ENCODE measurements at places on chromosomes 13 and 19.

DNA sequence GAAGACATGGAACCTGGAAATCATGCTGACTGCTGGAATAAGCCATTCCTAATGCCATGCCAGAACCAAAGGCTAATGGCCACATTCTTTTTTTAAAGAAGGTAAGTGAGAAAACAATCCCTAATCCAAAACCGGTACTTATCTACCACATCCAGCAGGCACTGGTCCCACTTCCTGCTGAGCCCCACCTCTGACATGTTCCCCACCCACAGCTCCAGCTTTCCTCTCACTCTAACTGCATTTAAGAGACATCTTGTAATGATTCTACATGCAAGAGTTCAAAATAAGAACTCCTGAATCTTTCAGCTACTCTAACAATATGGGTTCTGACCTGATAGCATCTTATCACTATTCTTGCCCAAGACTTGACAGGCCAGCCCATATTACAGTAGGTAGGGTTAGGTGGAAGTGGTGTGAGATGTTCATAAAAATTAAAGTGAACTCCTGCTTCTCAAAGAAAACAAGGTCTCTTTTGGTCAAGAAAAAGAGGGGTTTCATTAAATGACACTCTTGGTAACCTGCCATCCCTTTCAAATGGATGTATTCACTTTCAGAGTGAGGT, 41.9 kb downstream of the N4BP2L2 start:
- DNase-seq: no peak
- H3K27me3 ChIP-seq: no peaks in the 10 kb centered on the region
- no peaks in the 10 kb centered on the region for H3K4me1 ChIP-seq
- no peak overlapping the region for H3K4me3 ChIP-seq

DNA sequence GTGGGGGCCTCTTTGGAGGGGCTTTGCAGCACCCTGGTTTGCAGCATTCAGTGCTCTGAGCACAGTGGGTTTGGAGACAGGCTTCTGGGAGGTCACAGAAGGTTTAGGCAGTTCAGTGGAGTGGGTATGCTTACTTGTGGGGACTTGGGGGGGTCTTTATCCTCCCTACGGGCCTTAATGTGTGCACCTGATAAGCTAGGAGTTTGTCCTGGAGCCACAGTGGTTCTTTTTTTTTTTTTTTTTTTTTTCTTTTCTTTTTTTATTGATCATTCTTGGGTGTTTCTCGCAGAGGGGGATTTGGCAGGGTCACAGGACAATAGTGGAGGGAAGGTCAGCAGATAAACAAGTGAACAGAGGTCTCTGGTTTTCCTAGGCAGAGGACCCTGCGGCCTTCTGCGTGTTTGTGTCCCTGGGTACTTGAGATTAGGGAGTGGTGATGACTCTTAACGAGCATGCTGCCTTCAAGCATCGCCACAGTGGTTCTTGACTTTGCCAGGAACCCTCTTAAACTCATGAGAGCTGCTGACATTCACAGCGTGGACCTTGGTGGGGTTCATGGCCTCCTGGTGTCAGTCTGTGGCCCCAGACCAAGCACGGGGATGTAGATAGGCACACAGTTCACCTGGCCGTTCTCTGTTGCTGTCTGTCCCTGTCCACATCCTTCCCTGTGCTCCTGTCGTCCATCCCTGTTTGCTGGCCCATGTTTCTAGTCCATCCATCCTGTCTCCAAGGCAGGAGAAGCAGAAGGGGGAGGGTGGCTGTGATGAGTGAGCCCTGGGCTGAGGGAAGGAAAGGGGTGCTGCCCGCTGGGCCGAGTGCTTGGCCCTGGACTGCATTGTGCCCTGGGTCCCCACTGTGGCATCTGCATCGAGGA, 2.7 kb downstream of the EGLN2 start:
- no peak for DNase-seq
- no peaks in the 10 kb centered on the region for H3K27me3 ChIP-seq
- peaks cover 2% of the 10 kb centered on the region for H3K36me3 ChIP-seq
- peak overlapping the region; percentile 65 for H3K4me3 ChIP-seq
- peak overlapping the region; percentile 44 for H3K27ac ChIP-seq
- H3K4me1 ChIP-seq: peaks cover 51% of the 10 kb centered on the region

DNA sequence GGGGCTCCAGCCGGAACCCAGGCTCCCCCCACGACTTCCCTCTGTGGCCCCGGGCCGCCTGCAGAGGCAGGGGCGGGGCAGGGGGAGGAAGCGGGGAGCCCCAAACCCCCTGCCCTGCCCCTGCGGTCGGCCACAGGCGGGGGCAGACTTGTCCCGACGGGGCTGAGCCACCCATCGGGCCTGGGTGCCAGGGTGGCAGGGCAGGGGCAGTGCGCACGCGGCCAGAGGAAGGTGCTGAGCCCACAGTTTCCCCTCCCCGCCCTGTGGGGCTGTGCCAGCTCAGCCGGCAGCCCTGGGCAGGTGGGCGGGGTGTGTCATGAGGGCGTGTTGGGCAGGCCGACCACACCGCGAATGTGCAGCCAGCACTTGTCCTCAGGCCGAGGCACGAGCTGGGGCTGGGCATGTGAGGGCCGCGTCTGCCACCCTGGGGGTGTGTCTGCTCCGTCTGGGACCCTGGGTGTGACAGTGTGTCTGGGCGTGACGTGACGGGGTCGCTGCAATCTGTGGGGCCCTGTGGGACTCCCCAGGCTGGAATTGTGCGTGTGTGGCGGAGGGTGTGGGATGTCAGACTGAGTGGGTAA, 17.7 kb downstream of the CCDC97 start:
- H3K27me3 ChIP-seq: no peaks in the 10 kb centered on the region
- peaks cover 43% of the 10 kb centered on the region for H3K4me1 ChIP-seq
- H3K27ac ChIP-seq: peak overlapping the region; percentile 32
- H3K4me3 ChIP-seq: no peak overlapping the region
- H3K36me3 ChIP-seq: no peaks in the 10 kb centered on the region

DNA sequence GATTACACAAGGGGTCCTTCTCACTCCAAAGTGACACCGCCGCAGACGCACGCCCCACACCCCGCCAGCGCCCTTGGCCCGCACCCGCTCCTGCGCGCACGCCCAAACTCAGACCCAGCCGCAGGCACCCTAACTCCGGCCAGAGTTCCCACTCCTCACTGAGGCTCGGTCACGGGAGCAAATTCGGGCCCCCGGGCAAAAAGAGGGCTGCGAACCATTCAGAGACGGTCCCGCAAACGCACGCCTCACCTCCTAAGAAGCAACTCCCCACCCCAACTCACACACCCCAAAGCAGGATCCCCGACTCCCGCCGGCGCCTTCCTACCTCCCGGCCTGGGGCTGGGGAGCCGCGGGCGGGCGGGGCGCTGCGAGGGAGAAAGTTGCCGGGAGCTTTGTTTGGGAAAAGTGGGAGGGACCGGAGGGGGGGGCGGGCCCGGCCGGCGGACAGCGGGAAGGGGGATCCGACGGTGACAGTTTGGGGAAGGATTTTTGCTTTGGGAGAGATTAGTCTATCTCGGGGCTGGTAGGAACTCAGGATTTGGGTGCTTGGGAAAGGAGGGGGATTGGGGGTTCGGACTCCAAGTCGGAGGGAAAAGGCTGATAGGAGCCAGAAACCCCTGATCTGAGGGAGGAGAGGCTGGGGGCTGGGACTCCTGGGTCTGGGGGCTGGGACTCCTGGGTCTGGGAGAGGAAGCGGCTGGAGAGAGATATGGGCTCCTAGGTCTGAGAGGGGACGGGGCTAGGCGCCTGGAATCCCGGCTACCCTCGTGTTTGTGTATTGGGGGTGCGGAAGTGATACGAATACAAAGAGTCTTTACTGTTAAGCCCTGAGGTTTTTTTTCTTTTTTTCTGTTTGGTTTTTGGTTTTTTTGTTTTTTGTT, at the start of gene TEAD2:
TSS of gene TEAD2 (minus strand) at position 369 of the 881 bp plus-strand sequence. CDS start 2,341 bp downstream, outside the sequence.
- H3K27ac ChIP-seq: peak within 1 kb of the TSS; percentile 77
- H3K4me3 ChIP-seq: peak within 1 kb of the TSS; percentile 77
- no peak for DNase-seq

DNA sequence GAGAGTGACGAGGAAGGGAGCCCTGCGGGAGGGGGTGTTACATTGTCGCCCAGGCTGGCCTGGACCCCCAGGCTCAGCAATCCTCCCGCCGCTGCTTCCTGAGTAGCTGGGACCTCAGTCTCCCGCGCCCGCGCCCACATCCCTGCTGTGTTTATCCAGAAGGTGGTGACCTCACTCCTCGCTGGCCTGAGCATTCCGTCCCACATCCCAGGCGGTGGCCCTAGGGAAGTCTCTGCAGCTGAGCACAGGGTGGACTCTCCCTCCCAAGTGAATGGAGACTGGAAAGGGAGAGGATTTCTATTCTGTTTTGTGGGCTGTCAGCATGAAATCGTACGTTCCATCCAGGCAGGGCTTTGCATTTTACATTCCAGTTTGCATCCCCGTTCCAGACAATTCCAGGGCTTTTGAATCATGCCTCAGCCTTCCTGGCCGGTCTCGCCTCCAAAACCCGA, 401 bp upstream of the ZNF765 start:
- peaks cover 3% of the 10 kb centered on the region for H3K36me3 ChIP-seq
- H3K27ac ChIP-seq: peak overlapping the region; percentile 91
- peak overlapping the region; percentile 86 for H3K4me3 ChIP-seq
- peak; percentile 30 for DNase-seq
- no peaks in the 10 kb centered on the region for H3K27me3 ChIP-seq
- peaks cover 3% of the 10 kb centered on the region for H3K4me1 ChIP-seq

GRCh38 chr19:40378509-40378908, 11.5 kb downstream of the HIPK4 start:
- DNase-seq: no peak
- H3K27me3 ChIP-seq: no peaks in the 10 kb centered on the region
- H3K27ac ChIP-seq: no peak overlapping the region

DNA sequence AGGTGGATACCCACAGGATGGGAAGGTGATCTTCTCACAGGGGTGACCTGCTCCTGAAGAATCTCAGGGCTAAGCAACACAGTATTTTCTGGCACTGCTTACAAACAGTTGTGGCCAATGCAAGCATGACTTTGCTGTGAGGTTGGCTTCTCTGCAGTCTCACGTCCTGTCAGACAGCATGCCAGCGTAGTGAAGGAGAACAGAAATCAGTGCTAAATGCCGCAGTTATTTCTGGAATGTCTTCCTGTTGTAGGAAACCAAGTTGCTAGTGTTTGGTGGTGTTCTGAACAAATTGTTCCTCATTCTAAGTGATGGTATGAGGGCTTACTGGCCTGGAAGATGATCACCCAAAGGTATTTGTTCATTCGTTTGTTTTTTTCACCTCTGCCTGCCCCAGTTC, 320.1 kb downstream of the MTUS2 start:
- H3K4me1 ChIP-seq: no peaks in the 10 kb centered on the region
- no peak for DNase-seq
- no peak overlapping the region for H3K27ac ChIP-seq
- H3K36me3 ChIP-seq: no peaks in the 10 kb centered on the region

GRCh38 chr13:44801990-44802389, 187.3 kb downstream of the NUFIP1 start:
- no peak overlapping the region for H3K27ac ChIP-seq
- DNase-seq: no peak
- H3K36me3 ChIP-seq: no peaks in the 10 kb centered on the region

GRCh38 chr19:48511800-48512503, at the start of gene LMTK3:
Gene LMTK3, minus strand, starts transcription at chr19:48511835. Its CDS starts 259 bp downstream, at chr19:48511576.
- peaks cover 4% of the 10 kb centered on the region for H3K4me1 ChIP-seq
- 0 out of 2 replicates have a peak within 1 kb of the TSS, but pooled peaks have one; percentile 29 for H3K27ac ChIP-seq
- peak within 1 kb of the TSS; percentile 33 for H3K4me3 ChIP-seq

DNA sequence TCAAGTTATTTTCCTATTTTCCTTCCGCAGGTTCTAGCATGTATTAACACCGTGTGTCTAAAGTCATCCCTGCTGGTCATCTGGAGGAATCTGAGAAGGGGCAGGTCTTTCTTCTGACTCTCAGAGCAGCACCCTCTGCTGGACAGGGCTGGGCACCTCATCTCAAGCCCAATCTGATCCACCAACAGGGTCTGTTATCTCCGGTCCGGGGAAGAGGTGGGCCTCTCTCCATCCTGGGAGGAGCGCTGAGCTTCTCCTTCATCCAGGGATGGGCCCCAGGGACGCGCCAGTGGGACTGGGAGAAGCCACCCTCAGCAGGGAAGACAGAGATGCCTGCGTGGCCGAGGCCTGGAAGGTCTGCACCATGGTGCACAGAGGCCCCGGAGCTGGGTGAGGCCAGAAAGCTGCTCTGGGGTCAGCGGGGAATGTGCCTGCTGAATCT, 26.0 kb upstream of the ZNF331 start:
- H3K27ac ChIP-seq: no peak overlapping the region
- H3K27me3 ChIP-seq: no peaks in the 10 kb centered on the region
- no peak overlapping the region for H3K4me3 ChIP-seq
- H3K4me1 ChIP-seq: peaks cover 3% of the 10 kb centered on the region

DNA sequence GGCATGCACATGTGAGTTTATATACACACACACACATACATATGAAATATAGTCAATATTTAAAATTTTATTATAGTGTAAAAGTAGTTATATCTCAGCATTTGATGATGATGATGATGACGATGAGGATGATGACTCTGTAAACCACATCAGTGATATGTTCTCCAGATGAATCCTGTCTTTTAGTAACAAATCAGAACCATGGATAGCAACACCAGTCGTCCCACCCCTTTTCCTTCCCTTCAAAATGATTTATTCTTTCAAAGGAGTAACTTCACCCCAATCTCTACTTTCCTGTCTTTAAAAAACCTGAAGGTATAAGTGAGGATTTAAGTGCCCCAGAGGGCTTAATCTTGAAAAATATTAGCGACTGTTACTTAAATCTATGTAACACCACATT, 74.1 kb downstream of the DCLK1 start:
- no peaks in the 10 kb centered on the region for H3K4me1 ChIP-seq
- H3K4me3 ChIP-seq: no peak overlapping the region
- no peak for DNase-seq
- no peaks in the 10 kb centered on the region for H3K27me3 ChIP-seq

GRCh38 chr19:37492213-37492612, 14.5 kb upstream of the ZNF793 start:
- H3K27ac ChIP-seq: no peak overlapping the region
- no peak for DNase-seq
- H3K4me3 ChIP-seq: no peak overlapping the region
- H3K36me3 ChIP-seq: no peaks in the 10 kb centered on the region

GRCh38 chr19:1540365-1540925, 16.6 kb downstream of the PLK5 start:
- H3K4me3 ChIP-seq: no peak overlapping the region
- no peak overlapping the region for H3K27ac ChIP-seq
- H3K36me3 ChIP-seq: no peaks in the 10 kb centered on the region
- H3K4me1 ChIP-seq: no peaks in the 10 kb centered on the region

DNA sequence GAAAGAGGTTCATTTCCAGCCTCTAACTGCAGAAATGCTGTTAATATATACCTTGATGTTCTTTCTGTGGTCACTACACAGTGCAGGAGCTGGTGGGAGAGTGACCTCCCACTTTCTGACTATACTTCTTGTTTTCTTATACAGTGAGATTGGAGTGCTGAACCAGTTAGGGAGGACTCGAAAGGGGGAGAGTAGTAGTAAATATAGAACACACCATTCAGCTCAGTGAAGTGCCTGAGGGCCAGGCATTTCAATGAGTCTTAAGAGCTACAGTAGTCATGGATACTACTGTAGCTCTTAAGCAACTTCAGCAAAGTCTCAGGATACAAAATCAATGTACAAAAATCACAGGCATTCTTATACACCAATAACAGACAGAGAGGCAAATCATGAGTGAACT, 372.9 kb downstream of the MTUS2 start:
- no peak for DNase-seq
- no peaks in the 10 kb centered on the region for H3K4me1 ChIP-seq
- no peaks in the 10 kb centered on the region for H3K27me3 ChIP-seq
- no peaks in the 10 kb centered on the region for H3K36me3 ChIP-seq
- H3K4me3 ChIP-seq: no peak overlapping the region
